Mesendoderm (in vitro differentiated cells): ENCODE measurements at places on chromosomes 6 and 20.

DNA sequence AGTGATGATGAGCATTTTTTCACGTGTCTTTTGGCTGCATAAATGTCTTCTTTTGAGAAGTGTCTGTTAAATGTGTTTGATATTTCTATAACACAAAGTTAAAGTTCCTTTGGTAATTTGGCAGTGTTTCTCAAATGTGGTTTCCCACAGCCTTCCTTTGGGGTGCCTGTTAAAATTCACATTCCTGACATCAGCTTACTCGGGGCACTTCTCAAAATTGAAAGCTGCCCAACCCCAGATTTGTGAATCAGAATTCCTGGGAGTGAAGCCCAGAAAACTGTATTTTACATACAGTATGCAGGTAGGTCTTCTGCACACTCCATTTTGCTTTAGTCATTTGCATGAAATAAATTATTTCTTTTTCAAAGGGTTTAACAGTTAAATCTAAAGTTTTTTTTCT is 207.9 kb downstream of the GMPR start:
- no peak for DNase-seq

GRCh38 chr6:124073820-124074587 is 270.3 kb downstream of the NKAIN2 start:
- DNase-seq, result peak; percentile 30

GRCh38 chr20:63547725-63548480 is at the start of gene SRMS:
SRMS (minus strand) TSS chr20:63547749; CDS start chr20:63547463, 286 bp downstream.
- peak; percentile 39 for DNase-seq

GRCh38 chr6:30554962-30555815 is 1.1 kb downstream of the GNL1 start:
- DNase-seq, result peak; percentile 77

DNA sequence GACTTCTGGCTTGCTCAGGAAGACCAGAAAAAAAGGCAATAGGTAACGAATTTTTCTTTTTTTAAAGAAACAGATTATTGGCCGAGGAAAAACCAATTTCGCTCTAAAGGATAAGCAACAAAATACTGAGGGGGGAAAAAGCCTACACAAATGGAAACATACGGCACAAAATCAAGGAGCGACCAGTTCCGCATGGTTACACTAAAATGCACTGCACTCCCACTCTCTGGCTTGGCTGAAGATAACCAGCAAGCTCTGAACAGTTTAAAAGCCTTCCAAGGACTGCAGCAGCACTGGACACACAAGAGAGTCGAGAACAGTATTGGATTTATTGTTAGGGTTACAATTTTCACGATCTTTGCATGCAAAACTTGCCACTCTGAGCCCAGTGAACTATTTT is 881 bp upstream of the MAP7 start:
- DNase-seq, result no peak

GRCh38 chr6:90083891-90084290 is 189.6 kb downstream of the GJA10 start:
- no peak for DNase-seq

- DNase-seq, result no peak
Observed at GRCh38 chr6:159376516-159377158, 207.4 kb downstream of the FNDC1 start.

- peak; percentile 17 for DNase-seq
Observed at GRCh38 chr6:137217801-137218472, 1.2 kb downstream of the IFNGR1 start.

DNA sequence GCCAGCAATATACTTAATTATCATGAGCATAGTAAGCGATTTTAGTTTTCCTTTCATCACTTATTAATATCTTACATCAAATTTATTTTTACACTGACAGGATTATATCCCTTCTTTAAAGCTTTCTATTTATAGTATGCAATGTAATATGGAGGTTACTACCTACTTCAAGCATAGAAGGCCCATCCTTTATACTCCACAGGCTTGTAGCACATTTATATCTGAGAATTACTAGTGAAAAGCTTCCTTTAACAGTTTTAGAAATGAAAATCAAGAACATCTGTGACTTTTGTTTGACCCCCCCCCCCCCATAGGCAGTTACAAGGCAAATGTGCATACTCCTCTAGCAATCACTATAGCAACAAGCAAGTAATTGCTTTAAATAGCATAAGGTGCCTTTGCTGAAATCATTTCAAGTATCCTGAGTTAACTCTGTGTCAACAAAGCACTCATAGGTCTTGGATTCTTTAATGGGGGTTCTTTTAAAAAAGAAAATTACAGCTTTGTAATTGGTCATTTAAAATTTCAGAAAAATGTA is 917.7 kb downstream of the PHF3 start:
- DNase-seq, result no peak

DNA sequence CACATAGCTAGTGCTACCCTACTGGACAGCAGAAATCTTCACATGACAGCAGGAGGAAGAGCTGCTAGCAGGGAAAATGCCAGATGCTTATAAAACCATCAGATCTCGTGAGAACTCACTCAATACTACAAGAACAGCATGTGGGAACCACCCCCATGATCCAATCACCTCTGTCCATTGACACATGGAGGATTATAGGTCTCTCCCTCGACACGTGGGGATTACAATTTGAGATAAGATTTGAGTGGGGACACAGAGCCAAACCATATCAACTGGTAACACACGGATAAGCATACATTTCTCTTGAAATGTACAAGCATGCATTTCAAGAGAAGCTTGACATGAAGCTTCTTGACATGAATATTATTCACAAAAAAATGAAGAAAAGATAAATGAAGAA is 64.1 kb downstream of the MMS22L start:
- DNase-seq, result peak; percentile 43

DNA sequence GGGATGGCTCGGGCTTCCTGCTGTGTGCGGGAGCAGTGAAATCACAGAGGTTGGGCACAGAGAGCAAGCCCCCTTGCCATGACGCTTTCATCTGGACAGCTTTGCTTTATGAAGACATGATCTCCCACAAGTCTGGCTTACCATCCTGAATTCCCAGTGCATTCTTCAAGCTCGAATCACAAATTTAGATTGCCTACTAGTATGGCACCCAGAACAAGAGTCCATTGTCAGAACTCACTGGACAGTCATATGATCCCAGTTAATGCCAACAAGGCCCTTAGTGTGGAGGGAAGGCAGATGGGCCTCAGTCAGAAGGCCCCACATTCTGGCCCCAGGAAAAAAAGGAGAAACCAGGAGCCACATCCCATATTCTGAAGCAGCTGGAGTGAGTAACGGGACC is 147.3 kb upstream of the FOXQ1 start:
- DNase-seq, result no peak

DNA sequence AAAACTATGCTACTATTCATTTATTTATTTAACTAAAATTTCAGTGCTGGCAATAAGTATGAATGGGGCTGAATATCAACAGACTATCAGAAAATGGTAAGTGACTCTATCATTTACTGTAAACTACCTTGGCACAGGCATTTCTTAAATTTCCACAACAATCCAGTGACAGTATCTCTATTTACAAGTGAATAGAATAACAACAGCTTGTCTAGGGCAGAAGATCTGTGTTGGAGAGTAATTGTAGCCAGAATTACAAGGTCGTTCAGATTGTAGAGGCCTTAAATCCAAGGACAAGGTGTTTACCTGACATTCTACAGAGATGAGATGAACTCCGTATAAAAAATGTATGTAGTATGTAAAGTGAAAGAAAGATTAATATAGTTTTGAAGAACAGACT is 193.8 kb upstream of the SIM1 start:
- DNase-seq, result no peak

DNA sequence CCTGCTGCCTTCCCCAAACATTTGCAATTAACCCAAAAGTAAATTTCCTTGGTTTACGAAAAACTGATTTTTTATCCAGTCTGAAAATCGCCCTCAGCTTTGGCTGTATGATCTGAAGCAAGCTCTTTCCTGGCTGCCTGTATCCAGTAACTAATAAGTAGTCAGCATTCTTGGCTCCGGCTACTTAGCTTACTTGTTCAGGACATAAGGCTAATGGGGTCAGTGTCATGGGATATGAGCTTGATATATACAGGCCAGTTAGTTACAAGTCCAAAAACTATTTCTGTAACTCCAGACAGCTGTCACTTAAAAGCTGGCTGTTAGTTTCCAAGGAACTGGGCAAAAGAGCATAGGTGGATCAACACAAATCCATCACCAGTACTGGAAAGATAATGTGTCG is 56.2 kb downstream of the KHDC1L start:
- no peak for DNase-seq

- DNase-seq, result no peak
Observed at GRCh38 chr6:158856261-158856660, 37.1 kb upstream of the EZR start.

- DNase-seq, result no peak
Observed at GRCh38 chr6:37614491-37614890, 83.2 kb downstream of the MDGA1 start.

DNA sequence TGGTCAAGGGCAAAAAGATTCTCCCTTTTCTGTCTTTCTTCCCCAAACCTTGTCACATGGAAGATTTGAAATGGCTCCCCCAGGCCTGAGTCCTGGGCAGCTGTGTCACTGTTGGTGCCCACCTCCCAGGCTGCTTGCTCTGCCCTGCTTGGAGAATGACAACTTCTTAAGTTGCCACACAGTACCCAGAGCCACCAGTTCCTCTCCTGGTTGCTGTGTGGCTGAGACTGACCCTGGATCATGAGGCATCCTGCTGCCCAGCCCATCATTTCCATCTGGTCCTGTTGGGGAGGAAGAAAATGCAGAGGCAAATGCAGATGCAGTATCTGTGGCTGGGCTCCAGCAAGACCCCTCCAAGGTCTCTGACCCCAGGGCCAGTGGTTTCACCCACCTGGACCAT is 113.7 kb downstream of the PHACTR3 start:
- DNase-seq, result no peak

DNA sequence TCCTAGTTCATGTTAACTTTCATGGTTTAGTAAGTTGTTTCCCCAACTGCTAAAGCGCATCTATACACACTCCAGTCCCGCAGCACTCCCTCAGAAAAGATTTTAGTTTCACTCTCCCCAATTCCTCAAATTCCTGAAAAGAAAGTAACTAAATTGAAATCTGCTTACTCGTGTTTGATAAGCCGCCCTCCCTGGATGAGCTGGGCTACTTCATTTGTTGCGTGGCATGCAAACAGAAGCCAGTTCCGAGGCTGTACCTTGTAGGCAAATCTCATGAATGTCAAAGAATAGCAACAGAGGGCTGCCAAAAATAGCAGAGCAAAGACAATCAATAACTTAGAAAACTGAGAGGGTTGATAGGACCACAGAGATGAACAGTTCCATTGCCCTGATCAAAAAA is 16.9 kb downstream of the MPC1 start:
- DNase-seq, result peak; percentile 36
